ENCODE measurements at places on chromosomes 6 and 20.

DNA sequence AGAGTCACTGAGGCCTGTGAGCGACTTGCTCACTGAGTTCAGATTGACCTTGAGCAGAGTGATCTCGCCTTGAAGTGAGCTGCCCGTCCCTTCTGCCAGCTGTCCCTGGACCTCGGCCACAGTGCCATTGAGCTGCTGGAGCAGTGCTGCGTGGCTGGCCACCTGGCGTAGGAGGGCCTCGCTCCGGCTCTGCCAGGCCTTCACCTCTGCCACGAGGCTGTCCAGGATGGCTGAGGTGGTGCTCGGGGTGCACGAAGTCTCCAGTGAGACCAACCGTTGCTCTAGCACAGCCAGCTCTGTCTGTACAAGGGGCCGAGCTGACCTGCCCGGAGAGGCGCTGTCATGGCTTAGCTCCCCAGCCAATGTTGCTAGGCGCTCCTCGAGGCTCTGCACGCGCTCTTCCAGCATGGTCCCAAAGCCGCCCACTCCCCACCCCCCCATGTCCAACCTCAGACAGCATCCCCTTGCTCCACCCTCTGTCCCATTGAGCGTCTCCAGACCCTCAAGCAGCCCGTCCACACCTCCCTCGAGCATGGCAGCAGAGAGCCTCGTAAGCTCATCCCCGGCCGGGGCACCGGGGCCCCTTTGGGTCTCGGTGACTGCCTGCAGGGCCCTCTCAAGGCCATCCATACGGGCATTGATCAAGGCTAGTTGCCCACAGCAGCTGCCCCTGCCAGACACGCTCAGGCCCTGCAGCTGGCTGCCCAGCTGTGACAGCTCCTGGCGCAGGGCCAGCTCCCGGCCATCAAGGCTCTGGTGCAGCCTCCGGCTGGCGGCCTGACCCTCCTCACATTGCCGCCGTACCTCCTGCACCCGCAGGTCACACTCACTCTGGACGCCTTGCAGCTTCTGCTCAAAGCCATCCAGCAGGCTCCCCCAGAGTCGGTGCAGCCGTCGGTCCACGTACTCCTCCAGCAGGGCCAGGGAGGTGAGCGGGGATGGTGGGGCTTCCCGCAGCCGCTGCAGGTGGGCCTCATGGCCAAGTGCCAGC is 4.6 kb downstream of the EMILIN3 start:
- H3K4me1 ChIP-seq = peaks cover 6% of the 10 kb centered on the region
- no peak overlapping the region for H3K4me3 ChIP-seq
- no peak overlapping the region for H3K27ac ChIP-seq
- no peak for DNase-seq

GRCh38 chr6:56851541-56852259 is 103.2 kb upstream of the BEND6 start:
- peaks cover 20% of the 10 kb centered on the region for H3K4me1 ChIP-seq
- H3K4me3 ChIP-seq = peak overlapping the region; percentile 49
- no peak for DNase-seq
- peak overlapping the region; percentile 75 for H3K27ac ChIP-seq

GRCh38 chr20:39309458-39309857 is 347.3 kb downstream of the DHX35 start:
- no peak overlapping the region for H3K27ac ChIP-seq
- H3K27me3 ChIP-seq = no peaks in the 10 kb centered on the region
- no peaks in the 10 kb centered on the region for H3K36me3 ChIP-seq

DNA sequence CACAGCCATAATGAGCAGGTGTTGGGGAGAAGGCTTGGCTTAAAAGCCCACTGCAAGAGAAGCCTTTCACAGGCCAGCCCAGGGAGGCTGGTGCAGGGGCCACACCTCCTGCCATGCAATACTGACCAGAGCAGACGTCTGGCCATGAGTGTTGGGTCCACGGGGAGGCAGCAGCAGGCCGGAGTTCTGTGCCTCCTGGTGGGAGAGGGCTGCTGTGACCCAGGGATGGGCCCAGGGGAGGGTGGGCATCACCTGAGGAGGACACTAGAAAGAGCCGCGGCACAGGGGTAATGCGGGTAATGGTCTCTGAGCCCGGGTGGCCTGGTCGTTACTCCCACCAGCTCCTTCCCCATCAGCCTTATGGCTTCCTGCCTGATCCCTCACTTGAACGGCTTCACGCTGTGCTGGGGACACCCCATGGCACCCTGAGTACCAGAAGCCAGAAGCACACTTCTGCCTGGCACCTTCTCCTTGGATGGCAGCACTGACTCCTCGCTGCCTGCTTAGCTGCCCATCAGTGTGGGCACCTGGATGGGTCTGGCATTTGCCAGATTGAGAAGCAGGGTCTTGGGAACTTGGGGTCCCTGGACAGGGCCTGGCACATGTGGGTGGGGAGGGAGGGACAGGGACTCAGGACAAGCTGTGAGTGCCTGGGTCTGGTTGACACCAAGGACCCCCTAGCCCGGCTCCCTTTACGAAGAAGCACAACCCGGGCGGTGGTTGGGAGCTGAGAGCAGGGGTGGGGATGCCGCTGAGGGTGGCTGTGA is 108.8 kb downstream of the ASXL1 start:
- peaks cover 3% of the 10 kb centered on the region for H3K36me3 ChIP-seq
- H3K4me1 ChIP-seq = peaks cover 51% of the 10 kb centered on the region
- no peak for DNase-seq
- H3K4me3 ChIP-seq = no peak overlapping the region
- no peak overlapping the region for H3K27ac ChIP-seq
- no peaks in the 10 kb centered on the region for H3K27me3 ChIP-seq

DNA sequence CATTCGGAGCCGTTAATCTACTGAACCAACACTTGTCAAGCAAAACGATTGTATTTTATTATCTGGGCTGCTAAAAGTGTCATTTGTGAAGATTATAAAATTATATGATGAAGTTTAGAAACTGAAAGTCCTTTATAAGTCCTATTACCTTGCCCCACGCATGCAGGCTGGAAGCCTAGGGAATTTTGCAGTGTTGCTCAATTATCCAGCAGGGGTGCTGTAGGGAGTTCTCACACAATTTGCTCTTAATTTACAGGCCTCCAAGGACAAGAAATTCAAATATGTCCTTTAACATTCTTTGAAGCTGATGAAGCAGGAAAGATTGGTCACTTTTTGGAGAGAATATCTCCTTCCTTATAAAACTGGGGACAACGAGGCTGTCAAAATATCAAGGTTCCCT is 368.9 kb downstream of the LMBRD1 start:
- H3K27ac ChIP-seq = no peak overlapping the region
- H3K4me1 ChIP-seq = no peaks in the 10 kb centered on the region
- H3K36me3 ChIP-seq = no peaks in the 10 kb centered on the region
- H3K27me3 ChIP-seq = no peaks in the 10 kb centered on the region
- no peak for DNase-seq
- no peak overlapping the region for H3K4me3 ChIP-seq

- no peak overlapping the region for H3K4me3 ChIP-seq
- no peaks in the 10 kb centered on the region for H3K27me3 ChIP-seq
- H3K36me3 ChIP-seq = no peaks in the 10 kb centered on the region
- no peak for DNase-seq
- no peak overlapping the region for H3K27ac ChIP-seq
These were observed 23.4 kb downstream of the MGME1 start for GRCh38 chr20:17992224-17992637.

GRCh38 chr6:144145541-144145940 is 4.8 kb upstream of the STX11 start:
- H3K36me3 ChIP-seq = no peaks in the 10 kb centered on the region
- no peak overlapping the region for H3K27ac ChIP-seq
- no peak overlapping the region for H3K4me3 ChIP-seq
- no peaks in the 10 kb centered on the region for H3K27me3 ChIP-seq

- no peak for DNase-seq
- no peaks in the 10 kb centered on the region for H3K36me3 ChIP-seq
- H3K4me1 ChIP-seq = peaks cover 14% of the 10 kb centered on the region
- H3K27me3 ChIP-seq = no peaks in the 10 kb centered on the region
- peak overlapping the region; percentile 99 for H3K27ac ChIP-seq
These were observed 2.9 kb upstream of the HIVEP2 start for GRCh38 chr6:142947714-142948480.

DNA sequence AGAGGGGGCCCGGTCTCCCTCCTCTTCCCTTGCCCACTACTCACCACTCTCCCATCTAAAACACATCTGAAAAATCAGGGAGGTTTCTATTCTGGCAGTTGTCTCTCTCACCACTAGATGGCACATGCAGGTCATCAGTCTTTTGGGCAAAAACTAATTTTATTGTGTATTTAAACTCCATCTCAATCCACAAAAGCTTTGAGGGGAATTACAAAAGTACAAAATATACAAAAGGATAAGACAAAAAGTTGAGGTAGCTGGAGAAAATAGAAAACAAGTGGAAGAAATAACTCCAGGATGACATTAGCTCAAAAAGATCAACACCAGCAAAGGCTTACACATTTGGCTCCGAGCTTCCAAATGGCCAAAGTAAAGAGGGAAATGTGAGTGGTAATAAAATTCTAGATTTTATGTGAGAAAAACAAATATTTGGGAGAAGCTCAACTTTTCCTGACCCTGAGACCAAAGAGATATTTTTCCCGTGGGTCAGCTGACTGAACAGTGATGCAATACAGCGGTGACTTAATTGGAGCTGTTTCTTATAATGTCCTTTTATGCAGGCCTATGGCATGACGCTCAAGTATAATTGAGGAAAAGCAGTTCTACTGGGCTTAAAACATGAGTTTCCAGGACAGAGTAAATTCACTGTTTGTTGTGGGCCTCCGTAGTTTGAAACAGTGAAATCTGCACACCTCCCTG is 79.8 kb upstream of the CHD6 start:
- no peaks in the 10 kb centered on the region for H3K36me3 ChIP-seq
- DNase-seq = no peak

- no peaks in the 10 kb centered on the region for H3K36me3 ChIP-seq
- no peaks in the 10 kb centered on the region for H3K27me3 ChIP-seq
- no peaks in the 10 kb centered on the region for H3K4me1 ChIP-seq
- DNase-seq = no peak
- no peak overlapping the region for H3K27ac ChIP-seq
These were observed 88.8 kb downstream of the TAF4 start for GRCh38 chr20:61976644-61977418.

- no peaks in the 10 kb centered on the region for H3K36me3 ChIP-seq
- no peak for DNase-seq
- peaks cover 40% of the 10 kb centered on the region for H3K4me1 ChIP-seq
- no peaks in the 10 kb centered on the region for H3K27me3 ChIP-seq
These were observed 66.6 kb downstream of the JARID2 start for GRCh38 chr6:15312500-15312899.
